Calu3 (cell line): ENCODE measurements at places on chromosomes 16 and 17. TPM values are rescaled to one million over a fixed set of nuclear protein-coding genes. Genes with fewer than 3 reads are reported as not detected.

- H3K4me3 ChIP-seq = no peak overlapping the region
- no peaks in the 10 kb centered on the region for H3K36me3 ChIP-seq
- H3K4me1 ChIP-seq = no peaks in the 10 kb centered on the region
Measured at GRCh38 chr17:13302983-13303382, 285.2 kb upstream of the ELAC2 start.

DNA sequence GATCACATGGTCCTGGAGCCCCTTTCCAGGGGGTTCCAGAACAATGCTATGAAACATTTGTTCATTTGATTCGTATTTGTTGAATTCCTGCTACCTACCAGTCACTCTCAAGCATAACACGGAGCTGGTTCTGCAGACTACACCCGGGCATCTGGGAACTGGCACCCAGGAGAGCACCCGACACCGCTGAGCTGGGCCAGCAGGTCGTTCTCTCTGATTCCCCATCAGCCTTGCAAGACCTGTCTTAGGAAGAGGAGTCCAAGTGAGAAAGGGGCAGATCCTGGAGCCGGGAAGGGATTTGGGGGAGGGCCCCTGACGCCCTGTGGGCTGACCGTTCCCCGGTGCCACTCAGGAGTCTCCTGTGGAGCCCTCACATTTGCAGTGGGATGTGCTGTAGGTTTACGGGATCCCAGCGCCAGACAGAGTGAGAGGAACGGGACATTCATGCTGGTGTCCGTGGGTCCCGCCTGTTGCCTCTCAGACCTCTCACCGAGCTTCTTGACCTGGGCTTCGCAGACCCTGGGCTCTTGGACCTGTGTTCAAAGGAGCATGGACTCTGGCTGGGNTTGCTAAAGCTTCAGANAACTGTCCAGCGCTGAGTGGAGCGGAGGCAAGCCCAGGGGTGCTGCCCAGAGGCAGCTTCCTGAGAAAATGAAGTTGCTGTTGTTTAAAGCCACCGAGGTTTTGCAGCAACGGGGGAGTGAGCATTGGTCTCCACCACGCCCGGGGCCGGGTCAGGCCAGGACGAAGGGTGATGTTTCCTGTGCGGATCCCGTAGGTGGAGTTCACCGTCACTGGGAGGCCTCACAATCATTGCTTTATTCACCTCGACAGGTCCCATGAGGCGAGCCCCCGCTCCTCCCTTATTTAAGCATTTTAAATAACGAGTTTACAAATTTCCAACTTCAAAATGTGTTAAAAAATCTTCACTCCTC lies 49.2 kb downstream of the METRNL start:
- no peak overlapping the region for H3K4me3 ChIP-seq
- H3K27ac ChIP-seq = no peak overlapping the region
- no peak for DNase-seq
- H3K36me3 ChIP-seq = peaks cover 5% of the 10 kb centered on the region

The ALOX15B gene
- not detected in 2 replicates for total RNA-seq

- no peak for DNase-seq
- H3K4me3 ChIP-seq = no peak overlapping the region
- H3K27ac ChIP-seq = no peak overlapping the region
- peaks cover 3% of the 10 kb centered on the region for H3K4me1 ChIP-seq
Measured at GRCh38 chr17:69460963-69461922, 46.7 kb downstream of the MAP2K6 start.

DNA sequence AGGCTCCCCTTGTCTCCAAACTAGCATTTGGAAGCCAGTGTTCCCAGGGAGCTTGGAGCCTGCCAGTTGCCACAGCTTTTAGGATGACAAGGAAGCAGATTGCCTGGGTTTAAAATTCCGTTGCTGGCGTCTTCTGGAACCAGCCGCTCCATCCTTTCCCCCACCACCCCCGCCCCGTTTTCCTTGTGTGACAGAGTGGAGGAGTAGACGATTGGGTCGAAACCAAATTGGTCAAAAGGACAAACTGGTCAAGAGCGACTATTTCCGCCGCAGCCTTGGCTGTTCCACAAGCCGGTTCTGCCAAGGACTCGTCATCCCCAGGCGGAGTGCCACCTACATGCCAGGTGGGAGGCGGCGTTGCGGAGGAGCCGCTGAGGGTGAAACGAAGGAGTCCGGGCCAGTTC lies 91.1 kb downstream of the RPA1 start:
- no peaks in the 10 kb centered on the region for H3K4me1 ChIP-seq
- peaks cover 27% of the 10 kb centered on the region for H3K27me3 ChIP-seq
- DNase-seq = no peak
- no peak overlapping the region for H3K4me3 ChIP-seq
- H3K27ac ChIP-seq = no peak overlapping the region
- H3K36me3 ChIP-seq = no peaks in the 10 kb centered on the region

DNA sequence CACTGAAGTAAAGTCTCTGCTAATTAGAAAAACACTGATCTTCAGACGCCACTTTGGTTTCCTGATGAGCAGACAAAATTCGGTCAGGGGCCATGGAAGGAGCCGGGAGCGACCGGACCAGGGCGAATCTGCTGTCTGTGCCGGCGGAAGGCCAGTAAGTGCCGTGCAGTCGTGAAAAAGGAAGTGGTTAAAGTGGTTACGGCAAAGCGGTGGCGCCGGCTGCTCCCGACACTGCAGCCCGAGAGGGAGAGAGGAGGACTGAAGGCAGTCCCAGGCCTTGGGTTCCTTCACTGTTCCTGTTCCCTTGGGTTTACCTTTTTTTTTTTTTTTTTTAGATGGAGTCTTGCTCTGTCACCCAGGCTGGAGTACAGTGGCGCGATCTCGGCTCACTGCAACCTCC lies 17.3 kb upstream of the HEXD start:
- no peak overlapping the region for H3K4me3 ChIP-seq
- H3K36me3 ChIP-seq = peaks cover 16% of the 10 kb centered on the region
- H3K27ac ChIP-seq = no peak overlapping the region
- peaks cover 8% of the 10 kb centered on the region for H3K4me1 ChIP-seq

GRCh38 chr17:74271901-74272561 lies 2.0 kb upstream of the DNAI2 start:
- no peak for DNase-seq
- H3K27ac ChIP-seq = no peak overlapping the region
- H3K4me3 ChIP-seq = no peak overlapping the region
- H3K4me1 ChIP-seq = no peaks in the 10 kb centered on the region

DNA sequence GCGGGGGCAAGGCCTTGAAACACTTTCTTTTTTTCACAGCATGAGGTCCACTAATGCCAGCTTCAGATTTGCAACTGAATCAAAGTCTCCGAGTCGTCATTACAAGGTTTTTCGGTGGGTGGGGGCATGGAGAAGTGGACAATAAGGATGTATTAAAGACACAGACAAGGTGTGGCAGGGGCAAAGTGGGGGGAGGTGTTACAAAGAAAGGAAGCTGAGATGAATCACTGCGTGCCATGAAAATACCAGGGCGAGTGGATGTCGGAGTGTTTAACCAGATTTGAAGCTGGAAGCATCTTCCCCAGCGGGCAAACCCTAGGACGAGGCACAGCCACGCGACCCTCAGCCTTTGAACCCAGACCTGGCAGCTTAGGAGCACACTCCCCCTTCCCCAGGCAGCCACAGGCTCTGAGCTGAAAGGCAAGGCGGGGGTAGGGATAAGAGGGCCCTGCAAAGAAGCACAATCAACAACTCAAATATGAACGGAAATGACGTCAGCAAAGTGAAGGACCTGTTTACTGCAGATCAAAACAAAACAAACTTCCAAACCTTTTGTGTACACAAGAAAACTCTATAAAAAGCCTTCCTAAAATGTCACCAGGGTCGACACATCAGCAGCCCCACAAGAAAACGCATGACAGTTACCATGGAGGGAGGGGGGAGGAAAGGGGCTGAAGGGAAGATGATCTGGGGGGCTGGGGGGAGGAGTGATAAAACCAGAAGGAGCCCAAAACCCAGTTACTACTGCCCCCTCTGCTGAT lies 5.6 kb upstream of the ZFHX3 start:
- no peaks in the 10 kb centered on the region for H3K27me3 ChIP-seq
- DNase-seq = peak; percentile 53
- H3K27ac ChIP-seq = no peak overlapping the region
- no peak overlapping the region for H3K4me3 ChIP-seq
- peaks cover 17% of the 10 kb centered on the region for H3K4me1 ChIP-seq

- no peak for DNase-seq
- H3K27me3 ChIP-seq = no peaks in the 10 kb centered on the region
- H3K4me3 ChIP-seq = no peak overlapping the region
Measured at GRCh38 chr17:57533684-57534305, 211.3 kb downstream of the CCDC182 start.

The GNG13 gene
- total RNA-seq = not detected in 2 replicates

DNA sequence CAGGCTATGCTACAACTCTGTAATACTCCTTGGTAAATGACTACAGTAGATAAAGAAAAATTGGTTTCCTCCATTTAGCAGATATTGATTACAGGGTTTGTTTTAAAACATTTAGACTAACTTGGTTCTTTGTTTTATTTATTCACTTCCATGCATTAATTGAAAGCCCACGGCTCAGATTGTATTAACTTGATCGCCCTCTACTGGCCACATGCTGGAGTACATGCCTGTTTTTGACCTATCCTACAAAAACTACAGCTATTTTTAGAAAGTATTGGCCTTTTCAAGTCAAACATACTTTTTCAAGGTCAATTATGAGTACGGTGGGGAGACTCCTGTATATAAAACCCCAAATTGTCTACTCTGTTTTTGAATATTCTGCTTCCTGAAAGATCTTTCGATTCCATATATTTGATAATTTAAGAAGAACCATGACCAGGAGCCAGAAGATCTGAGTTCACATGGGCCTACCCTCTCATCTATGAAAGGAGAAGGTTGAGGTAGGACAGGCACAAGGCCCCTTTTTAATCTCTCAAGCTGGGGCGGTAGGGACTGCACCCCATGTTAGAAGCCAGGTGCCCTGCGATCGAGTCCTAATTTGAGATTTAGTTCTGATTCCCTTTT lies 51.8 kb downstream of the CA10 start:
- H3K4me3 ChIP-seq = no peak overlapping the region
- DNase-seq = peak; percentile 71
- no peaks in the 10 kb centered on the region for H3K4me1 ChIP-seq

The TNFRSF17 gene
- total RNA-seq = not detected in 2 replicates

GRCh38 chr16:49857423-49858181 lies 1.7 kb upstream of the ZNF423 start:
- peak overlapping the region; percentile 72 for H3K4me3 ChIP-seq
- peaks cover 8% of the 10 kb centered on the region for H3K4me1 ChIP-seq
- peak; percentile 77 for DNase-seq
- peaks cover 94% of the 10 kb centered on the region for H3K27me3 ChIP-seq
- no peak overlapping the region for H3K27ac ChIP-seq

DNA sequence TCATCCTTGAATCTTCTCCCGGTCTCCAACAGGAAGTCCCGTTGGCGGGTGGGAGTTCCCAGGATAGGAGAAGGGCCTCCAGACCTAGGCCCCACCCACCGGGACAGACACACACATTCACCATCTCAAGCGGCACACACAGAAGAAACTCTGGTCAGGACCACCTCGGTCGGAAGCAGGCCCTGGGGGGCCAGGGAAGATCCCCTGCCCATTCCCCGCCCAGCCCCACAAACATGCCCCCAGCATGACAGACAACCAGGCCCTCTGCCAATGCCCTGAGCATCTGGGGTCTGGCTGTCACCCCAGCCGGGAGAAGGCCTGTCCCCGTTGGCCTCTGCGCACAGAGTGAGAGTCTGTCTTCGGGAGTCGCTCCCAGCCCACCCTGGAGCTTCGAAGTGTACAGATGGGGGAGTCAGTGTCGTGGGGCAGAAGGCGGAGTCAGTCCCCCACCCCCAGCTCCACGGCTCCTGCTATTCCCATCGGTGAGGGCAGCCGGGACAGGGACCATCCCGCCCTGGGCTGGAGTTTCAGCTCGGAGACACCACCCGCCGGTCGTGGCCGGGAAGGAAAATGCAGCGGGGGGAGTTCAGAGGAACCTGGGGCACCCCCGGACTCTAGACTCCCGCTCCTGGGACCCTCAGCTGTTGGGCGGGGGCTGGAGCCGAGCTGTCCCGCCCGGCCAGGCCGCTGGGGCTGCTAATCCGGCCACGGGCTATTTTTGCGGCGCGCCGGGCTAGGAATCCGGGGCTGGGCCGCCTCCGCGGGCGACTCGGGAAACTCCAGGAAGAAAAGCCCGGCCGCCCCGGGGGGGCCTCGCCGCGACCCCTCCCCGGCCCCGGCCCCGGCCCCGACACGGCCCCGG lies 660 bp downstream of the RHBDF1 start:
- H3K36me3 ChIP-seq = peaks cover 51% of the 10 kb centered on the region
- H3K4me1 ChIP-seq = peaks cover 36% of the 10 kb centered on the region
- H3K27me3 ChIP-seq = no peaks in the 10 kb centered on the region
- H3K4me3 ChIP-seq = peak overlapping the region; percentile 83
- peak; percentile 86 for DNase-seq
- peak overlapping the region; percentile 92 for H3K27ac ChIP-seq

The AATK gene
- total RNA-seq = 0.71 TPM in 1 of 2 replicates, not detected in the other

The WNT9B gene
- total RNA-seq = not detected in 2 replicates

DNA sequence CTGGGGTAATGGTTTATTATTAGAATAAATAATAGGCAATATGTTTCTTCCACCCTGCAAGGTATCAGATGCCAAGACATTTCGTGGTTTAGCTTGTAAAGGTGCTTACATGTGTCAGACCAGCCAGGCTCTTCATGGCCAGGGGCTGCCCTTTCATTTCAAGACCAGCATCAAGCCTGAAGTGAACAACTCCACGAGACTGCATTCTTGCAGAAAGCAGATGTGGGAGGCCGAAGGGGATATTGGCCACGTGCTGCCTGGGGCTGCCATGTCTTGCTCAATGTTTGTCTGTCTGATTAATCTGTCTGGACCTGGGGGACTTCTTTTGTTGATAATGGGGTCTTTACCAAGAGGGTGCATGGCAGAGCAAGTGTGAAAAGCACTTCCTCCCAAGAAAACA lies 294.2 kb upstream of the RBFOX1 start:
- no peak overlapping the region for H3K4me3 ChIP-seq
- no peak overlapping the region for H3K27ac ChIP-seq
- no peaks in the 10 kb centered on the region for H3K4me1 ChIP-seq
- H3K36me3 ChIP-seq = no peaks in the 10 kb centered on the region
- no peak for DNase-seq
- no peaks in the 10 kb centered on the region for H3K27me3 ChIP-seq

GRCh38 chr17:50279639-50280038 lies 5.4 kb downstream of the TMEM92 start:
- H3K4me3 ChIP-seq = no peak overlapping the region
- DNase-seq = no peak
- peaks cover 17% of the 10 kb centered on the region for H3K27me3 ChIP-seq
- peaks cover 11% of the 10 kb centered on the region for H3K36me3 ChIP-seq
- no peak overlapping the region for H3K27ac ChIP-seq
- H3K4me1 ChIP-seq = peaks cover 31% of the 10 kb centered on the region

DNA sequence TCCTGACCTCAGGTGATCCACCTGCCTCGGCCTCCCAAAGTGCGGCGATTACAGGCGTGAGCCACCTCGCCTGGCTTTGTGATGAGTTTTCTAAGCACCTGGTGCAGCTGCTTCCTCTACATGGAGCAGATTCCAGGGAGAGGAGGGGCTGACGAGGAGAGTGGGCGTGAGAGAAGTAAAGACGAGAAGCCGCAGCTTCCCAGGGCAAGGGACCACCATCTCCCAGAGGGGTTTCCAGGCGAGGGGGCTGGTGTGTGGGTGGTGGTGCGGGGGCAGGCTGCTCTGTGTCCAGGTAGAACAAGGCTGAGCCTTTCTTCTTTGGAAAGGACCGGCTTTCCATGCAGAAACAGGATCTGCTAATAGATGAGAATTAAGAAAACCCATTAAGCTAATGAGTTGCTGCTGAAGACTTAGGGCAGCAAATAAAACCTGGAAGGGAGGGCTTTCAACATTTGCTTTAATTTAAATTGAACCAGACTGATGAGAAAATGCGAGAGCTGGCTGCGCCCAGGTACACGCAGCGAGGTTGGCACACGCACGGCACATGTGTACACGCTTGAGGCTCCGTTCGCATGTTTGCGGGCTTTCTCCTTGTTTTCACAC lies 236.7 kb downstream of the RBFOX3 start:
- DNase-seq = no peak
- no peaks in the 10 kb centered on the region for H3K4me1 ChIP-seq
- H3K4me3 ChIP-seq = no peak overlapping the region
- H3K36me3 ChIP-seq = no peaks in the 10 kb centered on the region
